Activated T-helper 1 cell treated with anti-CD3 and anti-CD28 coated beads, Interleukin-2, amount 50 U/mL, for 16 hours (primary cell): ENCODE measurements at places on chromosomes 7 and 10.

- DNase-seq = no peak
These were observed 48.8 kb downstream of the COL26A1 start for GRCh38 chr7:101411508-101411874.

DNA sequence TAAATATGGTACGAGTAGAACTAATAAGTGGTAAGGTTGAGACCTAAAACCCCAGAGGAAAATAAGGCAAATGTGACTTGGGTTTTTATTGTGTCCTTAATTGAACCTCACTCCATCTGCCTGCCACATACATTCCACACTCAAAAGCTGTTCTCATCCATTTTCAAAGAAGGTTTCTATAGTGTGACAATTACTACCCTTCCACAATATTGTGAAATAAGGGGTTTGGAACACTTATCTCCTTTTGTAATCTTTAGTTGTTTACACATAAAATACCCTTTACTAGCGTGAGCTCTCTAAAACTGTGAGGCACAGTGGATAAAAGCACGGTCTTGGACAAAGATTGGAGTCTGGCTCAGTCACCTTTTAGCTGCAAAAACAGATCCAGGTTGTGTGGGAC lies 166.6 kb downstream of the THSD7A start:
- DNase-seq = no peak

DNA sequence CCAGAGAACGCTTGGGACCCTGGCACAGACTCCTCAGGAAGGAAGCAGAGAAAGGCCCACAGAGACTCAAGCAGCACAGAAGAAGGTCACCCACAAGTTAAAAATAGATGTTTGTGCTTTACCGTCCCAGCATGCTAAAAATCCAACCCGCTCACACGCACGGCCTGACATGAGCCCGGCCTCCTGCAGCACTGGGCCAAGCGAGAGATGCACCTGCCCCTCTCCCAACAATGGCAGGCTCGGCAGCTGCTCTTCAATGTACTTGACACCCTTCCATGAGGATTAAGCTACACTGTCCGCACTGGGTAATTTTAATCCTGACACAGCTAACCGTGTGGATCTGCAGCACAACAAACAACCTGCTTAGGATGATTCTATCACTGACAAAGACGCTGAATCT lies 9.3 kb downstream of the DIP2C start:
- no peak for DNase-seq

DNA sequence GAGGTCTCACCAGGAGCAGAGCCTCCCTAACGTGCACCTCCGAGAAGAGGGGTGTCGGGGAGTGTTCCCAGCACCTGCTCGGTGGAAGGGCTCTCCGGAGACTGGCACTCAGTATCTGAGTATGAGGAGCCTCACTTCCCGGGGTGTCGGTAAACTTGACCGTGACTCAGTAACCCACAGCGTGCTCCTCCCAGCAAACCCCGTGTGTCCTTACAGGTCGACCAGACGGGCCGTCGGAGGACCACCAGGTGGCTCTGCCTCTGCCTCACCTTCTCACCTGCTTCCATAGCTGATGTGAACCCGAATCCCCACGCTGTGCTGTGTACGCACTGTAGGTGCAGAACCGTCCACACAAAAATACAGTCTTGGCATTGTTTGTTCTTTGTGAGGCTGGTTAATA lies 29.0 kb upstream of the KNDC1 start:
- DNase-seq = no peak

- DNase-seq = peak; percentile 88
These were observed at the start of gene TSC22D4 for GRCh38 chr7:100478958-100479660. TSC22D4 (minus strand) TSS chr7:100479214; CDS start chr7:100478038, 1,176 bp downstream.

- no peak for DNase-seq
These were observed 31.2 kb upstream of the FAM20C start for GRCh38 chr7:160958-161725.

DNA sequence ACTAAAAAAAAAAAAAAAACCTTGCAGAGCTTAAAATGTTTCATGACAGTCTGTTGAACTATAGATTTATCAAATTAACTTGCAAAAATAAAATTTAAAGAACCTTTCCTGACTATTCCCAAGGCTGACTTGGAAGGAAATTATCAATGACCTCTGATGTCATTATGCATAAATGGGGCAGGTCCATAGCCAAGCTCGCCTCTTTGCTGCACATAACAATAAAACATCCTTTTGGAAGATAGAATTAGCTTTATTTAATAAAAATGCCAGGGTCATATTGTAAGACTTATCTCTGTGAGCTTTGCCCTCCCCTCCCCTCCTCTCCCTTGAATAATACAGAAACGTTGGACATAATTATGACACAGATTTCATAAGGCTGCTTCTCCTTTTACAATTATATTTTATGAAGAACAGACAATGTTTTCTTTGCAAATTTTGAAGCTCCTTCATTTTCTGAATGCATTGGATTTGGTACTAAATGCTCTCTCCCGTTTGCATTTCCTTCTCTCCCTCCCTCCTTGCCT lies 444.8 kb downstream of the AUTS2 start:
- DNase-seq = no peak

GRCh38 chr10:68086011-68086410 lies 10.9 kb upstream of the HERC4 start:
- no peak for DNase-seq

DNA sequence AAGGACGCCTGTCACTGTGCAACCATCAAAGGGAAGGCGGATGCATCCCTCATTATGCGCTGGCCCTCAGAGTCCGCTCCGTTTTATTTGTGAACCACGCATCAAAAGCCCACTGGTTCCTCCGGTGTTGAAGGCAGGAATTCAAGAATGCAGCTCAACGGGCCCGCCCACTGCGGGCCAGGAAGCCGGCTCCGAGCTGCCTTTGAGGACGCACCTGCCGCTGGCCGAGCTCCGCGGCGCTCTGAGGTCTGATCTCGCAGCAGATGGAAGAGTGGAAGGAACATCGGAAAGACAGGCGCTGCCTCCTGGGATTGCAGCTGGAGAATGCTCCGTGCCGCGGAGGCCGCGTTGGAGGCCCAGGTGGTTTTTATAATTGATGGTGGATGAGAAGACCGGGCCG lies 56.9 kb upstream of the ADGRA1 start:
- no peak for DNase-seq

DNA sequence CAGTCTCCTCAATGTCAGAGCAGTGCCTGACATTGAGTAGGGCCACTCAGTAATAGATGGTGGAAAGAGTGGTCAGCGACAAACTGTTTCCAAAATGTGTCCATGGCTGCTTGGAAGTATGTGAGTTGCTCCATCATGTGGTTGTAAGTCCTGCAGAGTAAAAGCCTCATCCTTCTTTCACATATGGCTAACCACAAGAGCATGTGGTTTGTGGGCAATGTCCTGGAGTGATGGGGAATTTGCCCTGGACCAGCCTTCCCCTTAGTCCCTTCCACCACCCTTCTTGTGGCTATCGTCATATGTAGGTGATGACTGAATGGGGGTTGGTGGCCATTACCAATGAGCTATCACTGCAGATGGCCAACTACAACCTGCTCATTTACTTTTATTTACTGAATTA lies 33.0 kb upstream of the PLXNA4 start:
- no peak for DNase-seq

GRCh38 chr10:125038637-125039036 lies 96.7 kb downstream of the ZRANB1 start:
- no peak for DNase-seq

DNA sequence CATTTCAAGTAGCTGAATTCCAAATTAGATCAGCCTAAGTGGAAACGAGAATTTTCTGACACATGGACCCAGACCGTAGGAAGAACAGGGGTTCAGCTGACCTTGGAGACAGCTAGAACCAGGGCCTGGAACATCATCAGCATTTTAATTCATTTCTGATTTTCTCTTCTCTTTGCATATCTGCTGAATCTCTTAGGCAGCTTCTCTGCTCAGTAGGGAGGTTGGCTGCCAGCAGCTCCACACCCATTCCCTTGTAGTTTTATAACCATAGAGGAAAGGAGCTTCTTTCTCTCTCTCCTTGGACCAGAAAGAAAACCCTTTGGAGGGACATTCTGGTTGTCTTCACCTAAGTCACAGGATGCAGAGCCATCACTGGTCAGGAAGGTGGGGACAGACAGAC lies 36.0 kb downstream of the LMTK2 start:
- DNase-seq = no peak

DNA sequence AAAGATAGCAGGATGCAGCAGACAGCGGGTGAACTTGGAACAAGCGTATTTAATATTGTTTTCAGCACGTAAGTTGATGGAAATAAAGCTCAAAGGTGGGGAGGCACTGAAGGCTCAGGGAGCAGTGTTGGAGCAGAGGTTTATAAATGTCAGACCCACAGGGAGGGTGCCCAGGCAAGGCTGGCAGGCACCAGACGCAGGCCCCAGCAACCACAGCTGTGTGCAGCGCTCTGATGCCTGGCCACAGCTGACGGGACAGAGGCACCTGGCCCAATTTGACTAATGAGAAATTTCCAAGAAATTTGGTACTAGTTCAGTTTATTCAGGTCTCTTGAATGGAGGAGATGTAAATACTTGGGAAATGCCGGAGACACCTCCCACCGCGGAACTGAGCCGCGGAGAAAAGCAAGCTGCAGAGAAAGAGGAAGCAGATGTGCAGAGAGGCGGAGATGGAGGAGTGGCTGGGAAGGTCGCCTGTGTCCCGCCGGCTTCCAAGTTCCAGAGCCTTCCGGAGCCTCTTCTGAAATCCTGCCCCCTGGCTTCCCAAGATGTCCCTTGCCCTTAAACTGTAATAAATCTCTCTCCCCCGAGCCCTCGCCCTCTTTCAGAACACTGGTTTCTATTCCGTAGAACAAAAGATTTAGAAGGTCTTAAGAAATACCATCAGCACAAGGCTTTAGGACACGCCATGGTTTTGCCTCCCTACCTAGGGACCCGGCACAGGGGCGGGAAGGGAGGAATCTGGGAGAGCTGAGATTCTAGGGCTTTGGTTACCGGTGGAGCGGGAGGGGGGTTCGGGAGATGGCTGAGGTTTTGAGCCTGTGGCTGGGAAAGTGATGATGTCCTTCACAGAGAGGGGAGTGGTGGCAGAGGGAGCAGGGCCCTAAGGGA lies 38.4 kb upstream of the PLXNA4 start:
- no peak for DNase-seq

DNA sequence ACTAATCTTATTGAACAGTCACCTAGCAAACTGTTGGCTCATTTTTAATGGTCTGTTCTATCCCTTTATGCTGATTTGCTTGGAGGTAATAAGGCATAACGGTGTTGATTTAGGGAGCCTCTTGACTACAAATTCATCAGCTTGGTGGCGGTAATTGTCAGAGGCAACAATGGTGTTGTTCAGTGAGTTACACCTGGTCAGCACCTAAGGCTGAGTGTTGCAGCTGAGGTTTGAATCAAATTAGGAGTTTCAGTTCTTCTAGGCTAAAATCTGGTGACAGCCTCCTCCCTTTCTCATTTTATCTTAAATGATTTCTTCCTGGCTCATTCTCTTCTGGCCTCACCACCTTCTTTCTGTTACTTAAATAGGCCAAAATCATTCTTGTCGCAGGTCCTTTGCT lies 42.3 kb upstream of the SP8 start:
- no peak for DNase-seq

- no peak for DNase-seq
These were observed 143.3 kb upstream of the PPP2R2D start for GRCh38 chr10:131757285-131758058.

DNA sequence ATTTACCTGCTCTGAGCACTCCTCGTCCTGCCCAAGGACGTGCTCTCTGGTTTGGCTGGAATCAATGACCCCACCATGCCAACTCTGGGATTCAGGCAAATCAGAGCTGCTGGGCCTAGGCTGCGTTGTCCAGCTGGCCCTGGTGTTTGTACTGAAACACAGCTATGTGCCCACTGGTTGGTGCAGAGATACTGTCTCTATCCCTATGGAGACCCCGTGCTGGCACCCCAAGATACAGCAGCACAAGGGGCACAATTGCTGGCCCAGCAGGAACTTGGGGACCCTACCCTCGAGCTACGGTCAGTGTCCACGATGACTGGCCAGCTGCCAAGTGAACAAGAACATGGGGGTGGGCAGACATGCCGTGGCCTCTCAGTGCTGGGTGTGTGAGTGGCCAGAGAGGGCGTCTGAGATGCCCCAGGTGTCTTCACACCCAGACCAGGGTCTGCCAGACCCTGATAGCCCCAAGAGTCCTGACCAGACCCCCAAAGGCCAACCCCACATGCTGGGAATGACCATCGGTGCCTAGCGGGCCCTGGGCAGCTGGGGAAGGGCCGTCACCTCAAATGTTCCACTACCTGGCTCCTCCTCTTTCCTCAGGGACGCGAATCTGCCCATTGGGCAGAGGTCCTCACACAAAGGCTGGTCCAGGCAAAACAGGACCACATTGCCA lies 79.3 kb upstream of the ZNF479 start:
- DNase-seq = no peak

DNA sequence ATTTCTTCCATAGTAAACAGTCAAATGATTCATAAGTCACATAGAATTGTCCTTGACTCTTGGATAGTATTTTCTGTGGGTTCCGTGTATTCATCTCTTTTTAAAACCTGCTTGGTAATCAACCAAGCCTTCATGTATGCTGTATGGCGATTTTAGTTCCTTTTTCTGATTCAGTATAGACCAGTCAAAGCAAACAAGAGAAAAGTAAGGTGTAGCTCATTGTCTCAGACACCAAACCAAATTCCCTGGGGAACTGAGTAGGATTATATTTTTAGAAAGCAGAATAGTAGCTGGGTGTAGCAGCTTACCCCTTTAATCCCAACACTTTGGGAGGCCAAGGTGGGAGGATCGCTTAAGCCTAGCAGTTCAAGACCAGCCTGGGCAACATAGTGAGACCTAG lies 240.5 kb downstream of the BBS9 start:
- DNase-seq = no peak

DNA sequence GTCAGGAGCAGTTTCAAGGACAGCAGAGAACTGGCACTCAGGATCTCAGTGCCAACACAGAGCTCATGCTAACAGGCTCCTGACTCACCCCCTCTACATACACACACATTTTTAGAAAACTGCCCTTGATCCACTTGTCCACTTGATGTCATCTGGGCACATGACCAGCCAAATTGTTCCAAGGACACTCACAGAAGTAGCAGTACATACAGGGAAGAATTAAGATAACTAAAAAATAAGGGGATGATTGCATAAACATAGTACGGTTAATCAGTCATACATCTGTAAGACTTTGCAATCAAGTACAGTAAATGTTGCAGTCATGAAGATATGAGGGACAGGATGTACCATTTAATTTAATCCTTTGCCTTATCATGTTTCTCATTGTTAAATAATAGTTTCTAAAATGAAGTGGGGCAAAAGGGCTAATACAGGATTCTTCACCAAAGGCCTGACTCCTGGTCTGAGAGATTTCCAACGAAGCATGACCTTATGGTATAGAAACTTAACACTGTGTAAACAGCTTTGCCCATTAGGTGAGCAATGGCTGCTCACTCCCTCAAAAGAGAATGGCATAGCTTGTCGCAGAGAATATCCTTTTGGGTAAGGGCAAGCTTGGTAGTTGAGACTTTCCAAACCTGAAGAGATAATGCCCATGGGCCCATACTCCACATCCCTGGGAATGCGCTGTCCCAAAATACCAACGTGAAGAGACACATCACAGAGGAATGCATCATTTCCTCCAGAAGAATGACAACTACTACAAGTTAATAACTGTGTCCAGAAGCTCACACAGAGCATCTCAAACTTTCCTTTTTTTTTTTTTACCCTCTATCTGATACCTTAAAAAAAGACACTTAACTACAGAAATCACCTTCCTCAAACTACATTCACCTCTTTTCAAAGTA lies 94.1 kb downstream of the ARMH3 start:
- DNase-seq = no peak

- no peak for DNase-seq
These were observed 420.4 kb downstream of the SDK1 start for GRCh38 chr7:3721422-3721821.

GRCh38 chr10:22308390-22308789 lies 7.8 kb upstream of the COMMD3 start:
- no peak for DNase-seq
